Ureter (tissue), 1 donor: ENCODE measurements at places on chromosomes 1 and 21. TPM values are rescaled to one million over a fixed set of nuclear protein-coding genes. Genes with fewer than 3 reads are reported as not detected.

- no peak for DNase-seq
These were observed 14.1 kb upstream of the MYOG start for GRCh38 chr1:203099805-203100515.

DNA sequence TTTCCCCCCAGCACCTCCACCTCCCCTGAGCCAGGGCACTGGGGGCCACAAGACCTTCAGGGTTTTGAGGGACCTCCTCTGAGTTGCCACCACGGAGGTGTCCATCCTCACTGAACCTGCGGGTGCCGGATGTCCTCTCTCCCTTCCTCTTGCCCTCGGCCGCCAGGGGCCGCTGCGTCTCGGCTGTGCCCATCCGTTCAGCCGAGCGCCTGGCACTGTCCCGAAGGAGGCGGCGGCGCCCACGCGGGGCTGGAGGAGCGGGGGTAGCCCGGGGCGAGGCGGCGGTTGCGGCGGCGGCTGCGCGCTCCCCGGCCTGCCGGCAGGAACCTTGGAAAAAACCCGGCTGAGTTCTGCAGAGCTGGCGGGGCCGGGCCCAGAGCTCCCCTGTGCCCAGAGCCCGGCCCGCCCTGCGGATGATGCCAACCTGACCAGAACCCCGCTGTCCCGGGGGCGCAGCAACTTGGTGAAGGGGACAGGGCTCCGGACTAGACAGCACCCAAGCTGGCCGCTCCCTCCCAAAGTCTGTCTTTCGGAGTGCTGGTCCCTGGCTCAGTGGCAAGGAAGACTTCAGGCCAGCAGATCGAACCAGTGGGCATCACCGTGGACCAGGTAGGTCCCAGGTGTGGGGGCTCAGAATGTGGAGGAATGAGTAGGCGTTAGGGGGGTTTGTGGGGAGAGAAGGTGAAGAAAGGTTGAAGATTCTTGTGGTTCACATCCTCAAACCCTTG lies 3.7 kb upstream of the PPM1J start:
- DNase-seq = peak; percentile 80

- DNase-seq = no peak
These were observed 111.2 kb upstream of the PROX1 start for GRCh38 chr1:213876531-213876930.

DNA sequence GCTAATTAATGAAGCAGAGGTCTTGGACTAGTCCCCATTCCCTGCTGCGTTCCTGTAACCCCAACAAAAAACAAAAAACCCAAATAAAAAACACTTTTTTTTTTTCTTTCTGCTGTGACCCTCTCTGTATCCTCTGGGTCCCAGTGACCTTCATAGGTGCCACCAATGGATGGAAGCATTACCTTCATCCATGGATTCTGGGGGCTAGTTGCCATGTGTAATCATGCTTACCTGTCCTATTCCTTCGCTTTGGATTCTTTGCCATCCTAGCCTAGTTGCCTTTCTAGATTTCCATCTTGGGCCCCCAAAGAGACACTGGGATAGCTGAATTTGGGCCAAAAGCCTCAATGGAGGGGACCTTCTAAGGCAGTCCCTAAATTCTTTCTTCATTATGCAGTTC lies 1208.7 kb downstream of the BRINP3 start:
- no peak for DNase-seq

- peak; percentile 69 for DNase-seq
These were observed 29.7 kb downstream of the HEYL start for GRCh38 chr1:39609618-39610331.

- no peak for DNase-seq
These were observed 575.1 kb upstream of the BEND5 start for GRCh38 chr1:49351768-49352167.

GRCh38 chr1:22176258-22176657 lies 33.4 kb upstream of the WNT4 start:
- DNase-seq = no peak

DNA sequence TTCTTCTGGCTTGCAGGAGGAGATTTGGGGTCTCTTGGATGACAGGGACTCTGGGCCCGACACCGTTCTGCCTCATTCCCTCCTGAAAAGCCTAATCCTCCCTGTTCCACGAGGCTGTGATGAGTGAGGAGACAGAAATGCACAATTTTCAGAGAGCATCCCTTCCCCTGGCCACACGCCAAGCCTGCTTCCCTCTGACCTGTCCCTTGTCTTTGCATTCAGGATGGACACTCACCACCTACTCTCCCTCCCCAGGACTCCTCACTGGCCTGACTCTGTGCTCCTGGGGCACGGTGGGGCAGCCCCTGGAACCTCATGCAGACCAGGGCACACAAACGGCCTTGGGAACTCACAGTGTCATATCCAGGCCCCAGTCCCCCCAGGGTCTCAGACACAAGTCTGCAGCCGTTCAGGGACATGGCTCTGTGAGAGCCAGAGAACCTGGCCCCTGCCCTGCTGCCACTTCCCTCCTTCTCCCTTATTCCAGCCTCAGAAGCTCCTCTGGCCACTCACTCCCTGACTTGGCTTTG lies 3.5 kb upstream of the PRAMEF12 start:
- no peak for DNase-seq

DNA sequence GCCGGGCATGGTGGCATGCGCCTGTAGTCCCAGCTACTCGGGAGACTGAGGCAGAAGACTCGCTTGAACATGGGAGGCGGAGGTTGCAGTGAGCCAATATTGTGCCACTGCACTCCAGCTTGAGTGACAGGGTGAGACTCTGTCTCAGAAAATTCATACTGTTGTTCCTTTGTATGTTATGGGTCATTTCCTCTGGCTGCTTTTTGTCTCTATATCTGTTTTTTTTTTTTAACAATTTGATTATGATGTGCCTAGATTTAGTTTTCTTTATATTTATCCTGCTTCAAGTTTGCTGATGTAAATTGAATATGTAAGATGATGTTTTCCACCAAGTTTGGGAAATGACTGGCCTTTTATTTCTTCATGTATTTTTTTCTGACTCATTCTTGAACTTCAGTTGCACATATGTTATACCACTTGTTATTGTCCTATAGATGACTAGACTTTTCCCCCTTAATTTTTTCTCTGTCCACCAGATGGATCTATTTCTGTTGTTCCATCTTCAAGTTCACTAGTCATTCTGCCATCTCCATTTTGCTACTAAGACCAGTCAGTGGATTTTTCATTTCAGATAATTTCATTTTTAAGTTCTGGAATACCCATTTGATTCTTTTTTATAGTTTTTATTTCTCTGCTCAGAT lies 173.5 kb downstream of the GALNT2 start:
- no peak for DNase-seq

GRCh38 chr1:206687915-206688442 lies 3.3 kb downstream of the MAPKAPK2 start:
- DNase-seq = no peak

- DNase-seq = no peak
These were observed 6.5 kb downstream of the NBL1 start for GRCh38 chr1:19650416-19651140.

DNA sequence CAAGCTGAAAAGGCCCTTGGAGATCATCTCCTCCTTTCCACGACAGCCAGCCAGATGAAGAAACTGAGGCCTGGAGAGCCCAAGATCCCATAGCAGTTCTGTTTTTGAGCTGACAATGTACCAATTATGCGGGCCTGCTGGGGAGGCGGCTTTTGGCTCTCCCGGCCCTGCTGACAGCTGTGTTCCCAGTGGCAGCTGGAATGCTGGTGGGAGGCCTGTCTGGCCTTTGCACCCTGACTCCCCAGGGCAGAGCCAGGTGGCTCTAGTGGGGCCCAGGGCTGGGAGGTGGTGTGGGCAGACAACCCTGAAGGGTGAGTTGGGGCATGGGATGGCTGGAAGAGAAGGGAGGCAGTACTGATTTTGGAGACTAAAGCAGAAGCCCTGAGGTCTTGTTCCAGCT lies 30.7 kb upstream of the WASF2 start:
- DNase-seq = no peak

GRCh38 chr1:55879346-55879745 lies 664.2 kb upstream of the USP24 start:
- DNase-seq = no peak

GRCh38 chr1:244918421-244919319 lies 54.3 kb upstream of the HNRNPU start:
- DNase-seq = no peak

DNA sequence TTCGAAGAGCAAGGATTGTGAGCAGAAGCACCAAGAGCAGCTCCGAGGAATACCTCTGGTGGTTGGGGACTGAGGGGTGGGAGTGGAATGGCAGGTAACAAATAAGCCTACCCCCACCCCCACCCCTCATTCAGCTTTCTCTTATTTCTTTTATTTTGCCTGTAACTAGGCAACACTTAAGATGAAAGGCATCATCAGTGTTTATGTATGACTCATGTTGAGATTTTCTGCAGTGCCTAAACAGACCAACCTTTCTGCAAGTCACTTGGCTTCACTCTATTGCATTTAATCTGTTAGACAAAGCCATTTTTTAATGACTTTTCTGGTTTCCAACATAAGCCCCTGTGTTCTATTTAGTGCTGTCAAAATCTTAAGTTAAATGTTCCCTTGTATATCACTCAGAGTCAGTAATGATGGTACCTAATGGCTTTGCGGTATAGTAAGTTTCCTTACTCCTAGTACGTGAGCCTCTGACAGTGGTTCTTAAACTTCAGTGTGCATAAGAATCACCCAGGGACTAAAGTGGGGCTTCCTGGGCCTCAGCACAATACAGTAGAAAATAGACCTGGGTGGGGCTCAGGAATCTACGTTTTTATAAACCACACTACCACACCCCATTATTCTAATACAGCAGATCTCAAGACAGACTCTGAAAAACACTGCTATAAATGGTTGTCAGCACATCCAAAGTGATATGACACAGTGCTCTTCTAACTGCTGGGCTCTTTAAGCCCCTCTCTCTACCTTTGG lies 19.9 kb downstream of the CASQ2 start:
- no peak for DNase-seq

- no peak for DNase-seq
These were observed 4.0 kb downstream of the H3-3A start for GRCh38 chr1:226066415-226067078.

DNA sequence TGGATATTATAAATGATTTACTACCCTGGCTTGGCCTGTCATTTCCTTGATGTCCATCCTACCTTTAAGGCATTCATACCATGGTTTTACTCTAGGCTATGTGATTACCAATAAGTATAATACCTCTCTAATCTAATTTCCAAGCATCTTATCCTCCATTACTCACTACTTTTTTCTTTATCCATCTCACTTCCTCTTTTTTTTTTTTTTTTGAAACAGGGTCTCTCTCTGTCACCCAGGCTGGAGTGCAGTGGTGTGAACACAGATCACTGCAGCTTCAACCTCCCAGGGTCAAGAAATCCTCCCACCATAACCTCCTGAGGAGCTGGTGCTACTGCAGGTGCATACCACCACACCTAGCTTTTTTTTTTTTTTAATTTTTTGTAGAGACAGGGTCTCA lies 39.9 kb downstream of the INKA2 start:
- no peak for DNase-seq

GRCh38 chr1:236090741-236091147 lies 25.9 kb upstream of the NID1 start:
- no peak for DNase-seq

GRCh38 chr1:203629507-203630082 lies 3.0 kb downstream of the ATP2B4 start:
- peak; percentile 69 for DNase-seq

DNA sequence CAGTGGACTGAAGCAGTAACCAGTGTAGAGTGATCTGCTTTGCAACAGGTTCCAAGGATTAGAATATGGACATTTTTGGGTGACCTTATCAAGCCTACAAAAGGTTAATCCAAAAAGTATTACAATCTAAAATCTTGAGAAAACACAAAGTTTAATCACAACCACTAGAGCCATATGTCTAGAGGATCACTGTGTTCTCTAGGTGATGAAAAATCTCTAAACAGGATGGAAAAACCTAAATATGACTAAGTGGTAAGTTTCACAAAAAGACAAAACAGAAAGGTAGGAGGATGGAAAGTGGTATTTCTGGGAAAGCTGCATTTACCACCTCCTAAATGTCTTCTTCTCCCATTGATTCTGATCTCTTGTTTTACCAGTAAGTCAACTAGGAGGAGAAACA lies 411.1 kb upstream of the CXADR start:
- no peak for DNase-seq

GRCh38 chr1:62746086-62746808 lies 37.7 kb upstream of the ATG4C start:
- no peak for DNase-seq

DNA sequence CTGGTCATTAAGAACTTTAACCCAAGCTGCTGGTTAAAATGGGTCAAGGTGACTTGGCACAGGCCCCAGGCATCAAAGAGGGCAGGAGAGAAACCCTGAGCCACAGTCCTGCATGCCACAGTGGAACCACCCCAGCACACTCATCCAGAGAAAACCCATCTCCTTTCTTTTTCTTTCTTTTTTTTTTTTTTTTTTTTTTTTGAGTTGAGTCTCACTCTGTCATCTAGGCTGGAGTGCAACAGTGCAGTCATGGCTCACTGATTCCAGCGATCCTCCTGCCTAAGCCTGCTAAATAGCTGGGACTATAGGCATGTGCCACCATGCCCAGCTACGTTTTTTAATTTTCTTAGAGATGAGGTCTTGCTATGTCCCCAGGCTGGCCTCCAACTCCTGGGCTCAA lies 109.2 kb upstream of the RAB4A start:
- DNase-seq = peak; percentile 54

- no peak for DNase-seq
These were observed 395.5 kb downstream of the USP25 start for GRCh38 chr21:16125274-16125673.

TSPAN2 gene
- 22.0 TPM for total RNA-seq

ZNF648 gene
- 0.23 TPM for total RNA-seq

CEP170 gene
- total RNA-seq = 40.8 TPM

HES5 gene
- total RNA-seq = 0.57 TPM

LAMB3 gene
- 58.5 TPM for total RNA-seq

TINAGL1 gene
- 218 TPM for total RNA-seq

KLHDC9 gene
- 13.0 TPM for total RNA-seq

FAM72B gene
- 0.68 TPM for total RNA-seq

PHTF1 gene
- total RNA-seq = 11.0 TPM

SPRR3 gene
- total RNA-seq = 79.0 TPM

MTARC1 gene
- total RNA-seq = 29.0 TPM

PEAR1 gene
- 10.0 TPM for total RNA-seq

MSH4 gene
- 0.55 TPM for total RNA-seq

TMEM82 gene
- not detected for total RNA-seq

TTC22 gene
- total RNA-seq = 14.9 TPM

PCP4L1 gene
- total RNA-seq = 66.5 TPM
